ENCODE measurements at places on chromosomes 5 and 9. TPM values are rescaled to one million over a fixed set of nuclear protein-coding genes. Genes with fewer than 3 reads are reported as not detected.

DNA sequence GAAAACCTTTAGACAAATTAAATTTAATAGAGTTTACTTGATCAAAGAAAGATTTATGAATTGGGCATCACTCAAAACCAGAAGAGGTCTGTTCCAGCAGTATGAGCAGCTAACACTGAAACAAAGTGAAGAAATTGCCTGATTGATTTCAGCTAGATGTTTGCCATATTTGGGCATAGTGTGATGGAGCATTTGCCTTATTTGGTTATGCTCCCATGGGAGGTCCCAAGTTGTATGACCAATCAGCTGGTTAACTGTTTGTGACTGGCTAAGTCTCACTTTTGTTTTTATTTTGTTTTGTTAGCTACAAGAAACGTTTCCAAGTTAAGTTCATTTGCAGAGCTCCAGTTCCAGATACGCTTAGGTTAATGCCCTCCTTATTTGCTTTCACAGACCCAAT is 53.3 kb upstream of the LMNB1 start:
- peaks cover under 1% of the 10 kb centered on the region for H3K4me1 ChIP-seq
- no peaks in the 10 kb centered on the region for H3K36me3 ChIP-seq
- no peak overlapping the region for H3K4me3 ChIP-seq
- H3K27me3 ChIP-seq: no peaks in the 10 kb centered on the region
- DNase-seq: no peak
- no peak overlapping the region for H3K27ac ChIP-seq

GRCh38 chr5:55364537-55365055 is 56.8 kb downstream of the MTREX start:
- DNase-seq: no peak
- peaks cover 36% of the 10 kb centered on the region for H3K36me3 ChIP-seq
- no peak overlapping the region for H3K4me3 ChIP-seq
- H3K27ac ChIP-seq: no peak overlapping the region
- H3K4me1 ChIP-seq: no peaks in the 10 kb centered on the region
- no peaks in the 10 kb centered on the region for H3K27me3 ChIP-seq

The PFN3 gene
- not detected for total RNA-seq

The CSF1R gene
- total RNA-seq: 1.2 TPM
